Eye (tissue), 1 donor: ENCODE measurements at places on chromosomes 12 and 14.

DNA sequence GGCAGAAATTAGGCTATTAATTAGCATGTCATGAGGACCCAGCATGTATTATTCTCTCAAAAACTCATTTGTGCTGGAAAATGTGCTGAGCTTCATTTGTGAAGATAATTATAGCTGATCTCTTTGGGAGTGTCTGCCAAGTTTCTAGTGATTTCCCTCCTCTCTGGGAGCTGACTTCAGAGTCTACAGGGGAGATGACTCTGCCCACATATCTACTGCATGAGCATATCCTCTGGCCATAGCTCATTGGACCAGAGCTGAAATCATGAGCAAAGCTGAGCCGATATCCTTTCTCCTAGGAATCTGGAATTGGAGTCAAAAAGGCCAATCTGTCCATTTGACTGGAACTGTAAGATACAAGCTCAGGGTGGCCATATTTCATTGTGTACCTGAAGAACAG, 5.9 kb downstream of the CCDC198 start:
- no peak for DNase-seq

- peak; percentile 29 for DNase-seq
These were observed 16.5 kb downstream of the NPC2 start for GRCh38 chr14:74476607-74477006.

DNA sequence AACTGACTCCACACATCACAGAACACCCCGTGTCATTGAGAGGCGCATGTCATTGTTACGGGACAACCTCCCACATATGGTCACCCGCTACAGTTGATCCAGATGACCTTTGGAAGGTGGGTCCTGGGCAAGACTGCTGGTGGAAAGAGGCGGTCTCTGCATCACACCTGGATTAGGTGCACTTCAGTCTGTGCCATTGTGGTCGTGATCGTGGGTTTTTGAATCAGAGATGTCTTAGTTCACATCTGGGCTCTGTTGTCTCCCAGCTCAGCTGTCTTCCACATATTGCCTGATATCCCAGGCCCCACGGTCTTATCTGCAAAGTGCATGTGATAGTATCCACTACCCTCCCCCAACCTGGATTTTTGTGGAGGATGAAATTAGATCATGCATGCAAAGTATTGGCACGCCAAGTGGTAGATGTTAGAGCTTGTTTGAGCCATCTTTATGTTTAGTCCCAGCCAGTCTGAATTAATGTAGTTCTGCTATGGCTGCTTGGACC, 208.7 kb upstream of the FOXN3 start:
- no peak for DNase-seq

DNA sequence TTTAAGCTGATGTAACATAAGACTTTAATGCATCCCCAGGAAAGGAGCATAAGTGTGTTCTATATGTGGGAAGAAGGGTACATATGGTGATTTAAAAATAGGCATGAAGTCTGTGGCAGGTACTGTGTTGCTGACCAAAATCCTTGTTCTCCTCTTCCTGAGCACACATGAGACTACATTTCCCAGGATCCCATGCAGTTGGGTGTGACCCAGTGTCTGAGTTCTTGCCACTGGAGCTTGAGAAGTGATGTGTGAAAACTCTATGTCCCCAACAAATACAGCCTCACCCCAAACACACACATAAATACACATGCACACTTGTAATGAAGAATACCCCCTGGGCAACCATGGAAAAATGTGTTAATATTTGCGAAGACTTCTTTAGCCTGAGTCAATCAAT, 8.5 kb upstream of the SMIM10L1 start:
- no peak for DNase-seq

DNA sequence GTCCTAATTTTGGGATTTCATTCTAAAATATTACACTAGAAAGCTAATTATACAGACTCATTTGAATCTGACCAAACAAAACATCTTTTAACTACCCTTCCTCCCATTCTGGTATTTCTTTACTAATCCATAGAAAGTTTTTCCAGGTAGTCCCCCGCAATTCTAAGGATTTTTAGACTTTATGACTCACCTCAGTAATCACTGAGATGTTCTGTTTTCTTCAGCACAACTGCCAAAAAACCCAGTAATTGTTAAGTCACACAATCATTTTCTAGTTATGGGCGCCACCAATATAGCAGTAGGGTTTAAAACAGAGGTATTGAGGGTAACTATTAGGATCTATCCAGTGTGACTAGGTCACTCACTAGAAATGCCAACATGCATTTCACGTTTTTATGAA, 1.6 kb upstream of the ARID4A start:
- DNase-seq, result peak; percentile 21

- no peak for DNase-seq
These were observed 598.8 kb downstream of the SLC16A7 start for GRCh38 chr12:60194678-60195077.

- no peak for DNase-seq
These were observed 257.4 kb upstream of the ATXN7L3B start for GRCh38 chr12:74280156-74280655.

- DNase-seq, result no peak
These were observed 151.1 kb downstream of the PPM1H start for GRCh38 chr12:62783881-62784280.

- DNase-seq, result no peak
These were observed 53.8 kb downstream of the SCARB1 start for GRCh38 chr12:124809878-124810277.

- no peak for DNase-seq
These were observed 73.1 kb upstream of the SLC38A2 start for GRCh38 chr12:46445551-46446235.

- no peak for DNase-seq
These were observed 197.1 kb downstream of the MED13L start for GRCh38 chr12:116080415-116080814.

DNA sequence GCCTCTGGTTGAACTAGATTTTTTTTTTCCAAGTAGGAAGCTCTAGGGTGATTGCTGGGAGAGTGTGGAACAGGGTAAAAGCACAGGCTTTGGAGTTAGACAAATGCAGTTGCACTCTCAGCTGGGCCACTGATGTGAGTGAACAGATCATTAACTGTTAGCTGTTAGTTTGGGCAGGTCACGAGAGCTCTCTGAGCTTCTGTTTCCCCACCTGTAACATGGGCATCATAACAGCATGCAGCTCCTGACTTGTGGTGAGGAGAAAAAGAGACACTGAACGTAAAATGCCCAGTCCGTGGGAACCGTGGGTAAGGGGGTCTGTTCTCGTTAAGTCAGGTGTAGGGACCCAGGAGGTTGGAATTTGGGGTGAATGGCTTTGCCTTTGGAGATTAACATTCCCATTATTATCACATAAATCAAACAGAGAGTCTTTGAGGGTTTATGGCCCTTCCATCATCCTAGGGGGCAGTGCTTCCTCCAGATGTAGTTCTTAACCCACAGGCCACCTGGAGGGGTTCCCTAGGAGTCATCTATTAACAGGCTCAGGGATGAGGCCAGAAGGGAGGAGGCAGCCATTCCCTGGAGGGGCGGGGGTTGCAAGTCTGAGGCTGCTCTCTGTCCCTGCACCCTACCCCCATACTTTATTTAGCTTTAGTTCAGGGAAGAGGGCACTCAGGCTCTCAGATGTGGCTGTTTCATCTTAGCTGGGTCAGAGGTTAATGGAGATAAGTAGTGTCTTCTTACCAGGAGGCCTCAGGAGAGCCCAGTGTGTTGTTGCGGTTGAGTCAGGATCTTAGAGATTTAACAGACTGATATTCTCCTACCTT, 135.2 kb downstream of the DACT1 start:
- peak; percentile 81 for DNase-seq

DNA sequence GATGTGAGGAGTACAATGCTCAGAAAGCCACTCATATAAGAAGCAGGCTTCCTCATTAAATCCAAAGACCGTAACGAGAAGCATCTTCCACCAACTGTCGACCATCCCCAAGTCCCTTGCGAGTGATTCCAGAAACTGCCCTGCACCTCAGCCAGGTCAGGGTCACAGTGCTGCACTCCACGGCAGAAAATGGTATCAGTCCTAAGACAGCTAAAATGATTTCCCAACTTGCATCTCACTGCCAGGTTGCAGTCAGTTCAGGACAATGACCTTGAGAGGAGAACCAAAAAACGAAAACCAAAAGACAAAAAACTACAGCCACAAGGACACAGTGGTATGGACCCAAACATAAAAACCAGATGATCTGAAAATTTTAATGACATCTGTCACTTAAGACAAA, 20.6 kb downstream of the SBNO1 start:
- DNase-seq, result no peak

DNA sequence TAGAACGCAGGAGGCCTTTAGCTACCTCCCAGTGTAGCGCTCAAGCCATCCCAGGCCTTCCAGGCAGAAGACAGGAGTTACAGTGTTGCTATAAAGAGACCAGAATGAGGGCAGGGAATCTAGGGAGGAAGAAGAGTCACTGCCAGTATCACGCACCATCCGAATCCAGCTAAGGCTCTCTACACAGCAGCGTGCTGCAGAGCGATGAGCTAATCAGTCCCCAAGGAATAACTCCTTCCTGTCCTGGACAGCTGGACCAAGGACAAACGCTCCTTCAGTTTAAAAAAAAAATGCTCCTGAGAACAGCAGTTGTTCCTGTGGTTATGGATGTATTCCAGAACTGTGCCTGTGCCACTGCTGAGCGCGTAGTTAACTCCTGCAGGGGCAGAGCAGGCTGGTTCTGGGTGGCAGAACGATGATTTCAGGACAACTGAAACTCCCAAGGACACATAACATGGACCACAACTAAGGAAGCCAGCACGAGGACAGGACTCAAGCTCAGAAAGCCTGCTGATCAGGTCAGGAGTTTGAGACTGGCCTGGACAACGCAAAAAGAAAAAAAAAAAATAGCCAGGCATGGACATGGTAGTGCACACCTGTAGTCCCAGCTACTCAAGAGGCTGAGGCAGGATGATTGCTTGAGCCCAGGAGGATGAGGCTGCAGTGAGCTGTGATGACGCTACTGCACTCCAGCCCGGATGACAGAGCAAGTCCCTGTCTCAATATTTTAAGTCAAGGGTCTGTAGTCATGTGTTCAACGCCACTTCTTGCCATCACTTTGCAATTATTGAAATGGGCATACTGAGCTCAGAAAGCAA, 2.6 kb downstream of the IFFO1 start:
- peak; percentile 55 for DNase-seq

DNA sequence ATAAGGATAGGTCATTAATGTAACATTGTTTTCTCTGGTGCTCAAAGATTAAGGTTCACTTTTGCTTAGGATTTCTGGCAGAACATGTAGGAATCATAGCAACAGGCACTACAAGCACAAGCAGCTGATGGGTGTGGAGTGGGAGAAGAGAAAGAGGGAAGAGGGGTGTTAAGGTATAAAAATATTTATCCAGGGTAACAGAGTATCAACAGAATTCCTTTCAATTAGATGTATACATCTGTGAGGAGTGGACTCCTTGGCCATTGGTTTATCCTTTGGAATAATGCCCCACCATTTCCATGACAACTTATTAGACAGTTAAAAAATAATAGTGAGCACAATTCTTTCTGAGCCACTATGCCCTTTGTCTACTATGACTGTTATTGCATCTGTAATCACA, 388.3 kb upstream of the DDHD1 start:
- no peak for DNase-seq

- no peak for DNase-seq
These were observed 34.7 kb downstream of the GPR19 start for GRCh38 chr12:12661086-12661856.

DNA sequence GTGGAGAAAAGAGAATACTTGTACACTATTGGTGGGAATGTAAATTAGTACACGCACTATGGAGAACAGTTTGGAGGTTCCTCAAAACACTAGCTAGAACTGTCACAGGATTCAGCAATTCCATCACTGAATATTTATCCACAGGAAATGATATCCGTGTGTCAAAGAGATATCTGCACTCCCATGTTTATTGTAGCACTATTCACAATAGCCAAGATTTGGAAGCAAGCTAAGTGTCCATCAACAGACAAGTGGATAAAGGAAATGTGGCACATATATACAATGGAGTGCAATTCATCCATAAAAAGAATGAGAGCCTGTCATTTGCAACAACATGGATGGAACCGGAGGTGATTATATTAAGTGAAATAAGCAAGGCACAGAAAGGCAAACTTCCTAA, 428.5 kb downstream of the CCDC91 start:
- no peak for DNase-seq

- no peak for DNase-seq
These were observed 244.8 kb downstream of the TMTC2 start for GRCh38 chr12:82931349-82932116.

- no peak for DNase-seq
These were observed 57.4 kb downstream of the IFNG start for GRCh38 chr12:68102163-68102562.

GRCh38 chr14:39107591-39107996, 4.6 kb upstream of the SEC23A start:
- DNase-seq, result peak; percentile 50

DNA sequence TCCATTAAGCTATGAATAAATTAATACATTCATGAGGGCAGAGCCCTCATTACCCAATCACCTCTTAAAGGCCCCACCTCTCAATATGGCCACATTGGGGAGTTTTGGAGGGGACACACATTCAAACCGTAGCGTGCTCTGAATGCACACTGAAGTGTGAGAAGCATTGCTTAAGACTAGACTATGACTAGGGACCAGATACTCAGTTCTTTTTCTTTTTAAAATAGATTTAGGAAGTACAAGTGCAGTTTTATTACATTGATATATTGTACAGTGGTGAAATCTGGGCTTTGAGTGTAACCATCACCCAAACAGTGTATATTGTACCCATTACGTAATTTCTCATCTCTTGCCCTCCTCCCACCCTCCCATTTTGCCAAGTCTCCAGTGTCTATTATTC, 21.0 kb upstream of the JDP2 start:
- no peak for DNase-seq

DNA sequence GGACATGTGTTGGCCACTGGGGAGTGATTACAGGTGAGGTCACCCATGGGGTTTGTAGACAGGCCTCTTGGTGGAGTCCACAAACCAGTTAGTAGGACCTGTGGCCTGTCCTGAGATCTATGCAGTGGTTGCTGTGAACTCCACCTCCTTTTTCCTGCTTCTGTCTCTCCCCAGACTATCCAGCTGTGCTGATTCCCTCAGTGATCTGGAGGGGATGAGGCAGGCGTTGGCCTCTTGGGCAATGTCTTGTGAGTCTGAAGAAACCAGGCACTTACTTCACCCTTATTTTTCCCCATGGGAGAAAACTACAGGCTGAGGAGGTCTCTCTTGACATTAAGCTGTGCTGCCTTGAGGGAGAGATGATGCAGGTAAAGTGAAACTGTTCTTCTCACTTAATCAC, 257.2 kb upstream of the PRICKLE1 start:
- no peak for DNase-seq

GRCh38 chr12:55711786-55712553, 3.9 kb upstream of the BLOC1S1 start:
- no peak for DNase-seq

- DNase-seq, result peak; percentile 62
These were observed 230.8 kb upstream of the NAV3 start for GRCh38 chr12:77599782-77600467.

GRCh38 chr12:123696207-123696606, 15.9 kb upstream of the ATP6V0A2 start:
- DNase-seq, result peak; percentile 2

DNA sequence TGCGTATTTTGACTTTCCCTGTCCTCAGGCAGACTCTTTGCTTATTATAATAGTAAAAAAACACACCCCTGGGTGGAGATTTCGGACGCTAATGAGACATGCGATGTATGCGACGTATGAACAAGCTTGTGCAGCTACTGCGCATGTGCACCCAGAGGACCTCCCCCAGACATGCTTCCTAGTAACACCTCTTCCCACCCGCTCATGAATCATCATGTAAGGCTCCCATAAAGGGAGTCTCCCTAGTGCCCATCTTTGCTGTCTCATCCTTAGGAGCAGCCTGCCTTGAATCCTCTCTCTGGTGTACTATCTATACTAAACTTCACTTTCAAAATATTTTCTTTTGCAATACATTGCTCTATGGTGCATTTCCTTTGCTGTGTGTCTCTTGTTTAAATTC, 210.1 kb downstream of the TMEM132D start:
- DNase-seq, result no peak
